ENCODE measurements at places on chromosomes 16 and 17. TPM values are rescaled to one million over a fixed set of nuclear protein-coding genes. Genes with fewer than 3 reads are reported as not detected.
A peak's percentile ranks its signal among the peaks of the same experiment; 100 is the strongest.

Gene FOXC2
- 0.41 TPM for total RNA-seq

Gene RHBDF1
- 79.5 TPM for total RNA-seq

Gene TBC1D3
- not detected for total RNA-seq

Gene MC1R
- total RNA-seq = 5.6 TPM

Gene HSBP1
- total RNA-seq = 17.4 TPM

Gene GAS2L2
- total RNA-seq = not detected

Gene PRSS36
- total RNA-seq = 4.3 TPM

Gene PPL
- total RNA-seq = 64.3 TPM

Gene MTHFSD
- total RNA-seq = 23.7 TPM

Gene ACSF2
- 111 TPM for total RNA-seq

Gene CCL1
- total RNA-seq = not detected

Gene ADAM11
- total RNA-seq = 0.64 TPM

Gene ABAT
- 74.7 TPM for total RNA-seq

Gene EPN3
- total RNA-seq = 108 TPM

GRCh38 chr16:54568906-54569807 is 282.6 kb upstream of the IRX3 start:
- DNase-seq = no peak

DNA sequence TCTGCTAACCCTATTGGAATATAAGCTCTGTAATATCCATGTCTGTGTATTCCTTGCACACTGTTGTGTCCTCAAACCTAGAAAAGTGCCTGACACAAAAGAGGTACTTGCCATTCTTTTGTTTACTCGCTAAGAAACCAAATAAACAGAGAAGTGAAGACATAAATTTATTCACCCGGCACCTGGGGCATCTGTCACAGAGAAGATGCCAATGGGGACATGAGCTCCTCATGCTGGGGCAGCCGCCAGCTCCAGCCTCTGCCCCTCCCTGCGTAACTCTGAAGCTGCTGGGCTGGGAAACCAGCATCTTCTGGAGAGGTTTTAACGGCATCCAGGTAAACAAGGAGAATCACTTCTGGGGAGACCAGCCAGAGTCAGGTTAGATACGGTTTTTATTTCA is 15.1 kb upstream of the CDRT4 start:
- DNase-seq = no peak

GRCh38 chr17:62657145-62657665 is 29.7 kb downstream of the MRC2 start:
- no peak for DNase-seq

DNA sequence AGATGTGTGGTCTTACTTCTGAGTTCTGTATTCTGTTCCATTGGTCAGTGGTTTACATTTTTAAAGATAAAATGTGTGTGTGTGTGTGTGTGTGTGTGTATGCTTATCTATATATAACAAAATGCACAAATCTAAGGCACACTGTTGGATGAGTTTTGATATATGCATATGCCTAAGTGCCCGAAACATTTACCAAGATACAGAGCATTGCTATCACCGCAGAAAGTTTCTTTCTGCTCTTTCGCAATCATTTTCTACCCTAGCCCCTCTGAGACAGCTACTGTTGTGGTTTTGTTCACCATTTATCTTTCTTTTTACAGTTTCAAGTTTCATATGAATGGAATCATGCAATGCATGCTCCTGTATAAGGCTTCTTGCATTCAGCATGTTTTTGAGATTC is 97.0 kb downstream of the MRTFB start:
- DNase-seq = no peak

DNA sequence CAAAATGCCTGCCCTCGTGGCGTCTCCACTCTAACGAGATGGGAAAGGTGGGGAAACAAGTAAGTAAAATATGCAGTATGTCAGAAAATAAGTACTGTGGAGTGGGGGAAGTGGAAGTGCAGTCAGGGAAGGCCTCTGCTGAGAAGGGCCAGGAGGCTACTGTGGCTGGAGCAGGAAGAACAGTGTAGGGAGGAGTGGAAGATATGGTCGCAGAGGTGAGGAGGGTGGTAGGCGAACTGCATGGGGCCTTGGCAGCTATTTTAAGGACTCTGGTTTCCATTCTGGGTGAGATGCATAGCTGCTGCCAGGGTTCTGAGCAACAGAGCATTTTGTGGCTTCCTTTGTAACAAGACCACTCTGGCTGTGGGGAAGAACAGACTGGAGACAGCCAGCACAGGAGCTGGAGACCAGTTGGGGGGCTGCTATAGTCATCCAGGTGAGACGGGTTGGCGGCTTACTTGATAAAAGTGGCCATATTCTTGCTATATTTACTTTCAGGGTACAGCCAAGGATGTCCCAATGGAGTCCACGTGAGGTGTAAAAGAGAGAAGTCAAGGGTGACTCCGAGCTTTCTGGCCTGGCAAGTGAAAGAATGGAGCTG is 42.6 kb downstream of the CYTH1 start:
- DNase-seq = no peak

- DNase-seq = no peak
Observed at GRCh38 chr16:26567356-26567755, 499.4 kb upstream of the C16orf82 start.

- no peak for DNase-seq
Observed at GRCh38 chr17:82449131-82449882, 1.2 kb downstream of the CYBC1 start.

GRCh38 chr17:7557775-7558543 is 591 bp upstream of the TNFSF13 start:
- DNase-seq = peak; percentile 94

GRCh38 chr17:49928837-49929475 is 40.0 kb upstream of the DLX4 start:
- DNase-seq = no peak

DNA sequence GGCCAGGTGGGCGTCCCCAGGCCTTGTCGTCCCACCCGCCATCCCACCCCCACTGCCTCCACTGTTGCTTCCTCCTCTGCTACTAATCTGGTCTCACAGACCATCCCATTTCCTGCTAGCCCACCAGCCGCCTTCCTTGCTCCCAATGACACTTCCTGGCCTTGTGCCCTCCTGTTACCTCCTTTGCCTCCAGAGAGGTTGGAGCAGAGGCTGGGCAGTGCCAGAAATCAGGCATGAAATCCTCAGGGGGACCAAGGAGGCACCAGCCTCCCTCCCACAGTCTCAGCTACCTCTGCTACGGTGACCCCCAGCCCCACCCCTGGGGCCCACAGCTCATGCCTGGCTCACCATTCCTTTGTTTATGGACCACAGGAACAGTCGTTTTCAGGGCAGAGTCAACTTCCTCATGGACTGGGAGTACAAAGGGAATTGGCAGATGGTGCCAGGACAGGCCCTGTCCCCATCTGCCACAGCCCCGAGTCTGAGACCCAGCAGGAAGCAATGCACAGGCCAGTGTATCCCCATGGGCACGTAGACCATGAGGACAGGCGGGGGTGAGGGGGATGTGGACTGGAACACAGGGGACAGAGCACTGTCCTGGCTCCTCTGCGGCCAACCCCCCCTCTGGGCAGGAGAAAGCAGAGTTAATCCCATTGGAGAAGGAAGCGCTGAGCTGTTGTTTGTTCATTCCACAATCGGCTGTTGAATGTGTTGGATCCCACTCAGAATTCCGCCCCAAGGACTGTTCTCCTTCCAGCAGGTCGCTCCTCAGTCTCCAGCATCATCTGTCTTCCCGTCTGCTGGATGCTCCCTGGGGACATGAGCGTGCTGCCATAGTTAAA is 2.2 kb upstream of the CDH5 start:
- DNase-seq = peak; percentile 25

- no peak for DNase-seq
Observed at GRCh38 chr16:85401370-85401916, 211.7 kb upstream of the GSE1 start.

GRCh38 chr17:30805944-30806456 is 18.5 kb downstream of the CRLF3 start:
- DNase-seq = no peak

DNA sequence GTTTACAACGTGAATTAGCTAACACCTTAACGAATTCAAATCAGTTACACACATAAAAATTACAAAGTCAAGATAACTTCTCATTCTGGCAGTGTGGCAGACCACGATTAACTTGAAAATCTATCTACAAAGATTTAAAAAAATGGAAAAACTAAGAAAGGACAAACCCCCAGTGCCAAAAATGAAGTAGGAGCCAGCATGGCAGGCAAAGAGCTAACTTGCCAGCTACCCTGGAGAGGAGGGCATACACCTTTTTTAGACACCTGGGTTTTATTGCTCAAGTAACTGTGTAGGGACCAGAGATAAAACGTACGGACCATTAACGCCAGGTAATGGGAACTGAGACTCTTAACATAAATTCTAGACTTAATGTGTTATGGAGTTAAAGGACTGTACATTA is 2.5 kb downstream of the TAF15 start:
- no peak for DNase-seq

DNA sequence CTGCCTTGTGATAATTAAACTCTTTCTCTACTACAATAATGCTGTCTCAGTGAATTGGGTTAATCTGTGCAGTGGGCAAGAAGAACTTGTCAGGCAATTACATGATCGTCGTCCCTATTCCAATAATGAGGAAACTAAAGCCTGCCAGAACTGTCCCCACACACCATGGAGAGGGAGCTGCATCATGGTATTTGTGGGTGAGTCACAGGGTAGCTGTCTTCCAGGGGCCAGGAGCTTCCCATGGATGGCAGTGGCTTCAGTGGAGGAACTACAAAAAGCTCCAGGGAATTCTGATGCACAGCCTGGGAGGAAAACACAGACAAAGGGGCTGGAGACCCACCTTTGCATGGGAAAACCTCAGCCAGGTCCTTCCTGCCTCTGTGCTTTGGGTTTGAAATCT is 83.3 kb upstream of the C16orf82 start:
- DNase-seq = no peak

DNA sequence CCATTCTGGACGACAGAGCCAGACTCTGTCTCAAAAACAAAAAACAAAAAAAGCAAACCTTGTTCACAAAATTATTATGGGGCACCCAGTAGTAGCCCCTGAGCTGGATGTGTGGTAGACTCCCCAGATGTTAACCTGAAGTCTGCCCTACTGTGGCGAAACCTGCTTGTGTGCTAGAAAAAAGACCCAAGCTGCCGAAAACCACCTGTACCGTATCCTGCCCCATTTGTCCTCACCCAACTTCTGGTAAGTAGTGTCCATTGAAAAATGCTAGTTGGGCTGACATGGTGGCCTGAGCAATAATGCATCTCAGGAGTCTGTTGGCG is 9.1 kb downstream of the RMI2 start:
- DNase-seq = no peak

GRCh38 chr16:77674888-77675287 is 47.4 kb upstream of the NUDT7 start:
- no peak for DNase-seq

DNA sequence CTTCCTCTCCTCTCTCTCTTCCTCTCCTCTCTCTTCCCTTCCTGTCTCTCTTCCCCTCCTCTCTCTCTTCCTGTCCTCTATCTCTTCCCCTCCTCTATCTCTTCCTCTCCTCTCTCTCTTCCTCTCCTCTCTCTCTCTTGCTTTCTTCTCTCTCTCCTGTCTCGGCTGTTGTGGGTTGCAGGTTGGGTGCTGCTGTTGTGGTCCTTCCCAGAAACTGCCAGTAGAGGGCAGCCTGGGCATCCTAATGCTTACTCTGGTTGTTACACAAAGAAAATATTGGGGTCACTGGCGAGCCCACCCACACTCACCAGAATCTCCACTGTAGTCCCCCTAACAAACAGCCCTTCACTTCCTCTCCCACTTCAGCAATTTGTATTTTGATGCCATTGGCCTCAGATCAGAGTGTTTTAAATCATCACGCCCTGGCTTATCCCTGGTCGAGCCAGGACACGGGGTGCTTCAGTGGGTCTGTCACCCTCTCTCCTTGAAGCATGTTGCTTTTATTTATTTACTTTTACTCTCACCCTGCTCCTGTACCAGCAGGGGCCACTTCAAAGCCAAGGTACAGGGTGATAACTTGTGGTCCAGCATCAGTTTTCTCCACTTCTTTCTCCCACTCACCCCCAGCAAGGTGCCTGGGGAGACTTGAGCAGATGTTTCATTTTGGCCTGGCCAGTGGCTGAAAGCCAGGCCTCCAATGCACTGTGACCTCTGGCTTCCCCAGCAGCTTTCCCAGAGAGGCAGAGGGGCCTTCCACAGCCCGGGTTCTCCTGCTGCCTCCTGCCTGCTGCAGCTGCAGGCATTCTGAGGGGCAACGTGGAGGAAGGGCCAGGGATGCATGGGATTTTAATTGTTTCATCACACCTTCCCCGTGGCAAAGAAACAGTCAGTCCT is 4.7 kb upstream of the MMP15 start:
- DNase-seq = peak; percentile 62

DNA sequence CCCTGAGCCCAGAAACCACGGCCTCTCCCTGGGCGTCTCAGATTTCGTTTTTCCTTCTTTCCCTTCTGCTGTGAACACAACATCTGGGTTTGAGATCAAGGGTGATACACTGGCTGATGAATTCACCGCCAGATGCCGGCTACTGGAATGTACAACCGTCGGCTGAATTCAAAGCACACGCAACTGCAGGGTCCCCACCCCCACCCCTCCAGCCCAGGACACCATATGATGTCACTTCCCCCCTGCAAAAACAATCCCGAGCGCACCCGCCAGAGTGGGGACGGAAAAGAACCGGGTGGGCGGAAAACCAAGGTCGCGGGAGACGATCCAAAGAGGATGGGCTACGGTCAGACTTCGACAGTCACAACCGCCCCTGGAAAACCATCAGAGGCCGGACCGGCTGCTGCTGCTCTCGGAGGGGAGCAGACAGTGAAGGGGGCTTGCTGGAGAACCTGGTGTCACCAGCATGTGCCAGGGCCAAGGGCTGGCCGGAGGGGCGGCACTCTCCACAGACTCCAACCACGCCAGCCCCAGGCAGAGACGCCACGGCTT is 23.3 kb downstream of the CEP295NL start:
- no peak for DNase-seq

- DNase-seq = peak; percentile 62
Observed at GRCh38 chr17:50037321-50038107, 18.4 kb upstream of the ITGA3 start.

DNA sequence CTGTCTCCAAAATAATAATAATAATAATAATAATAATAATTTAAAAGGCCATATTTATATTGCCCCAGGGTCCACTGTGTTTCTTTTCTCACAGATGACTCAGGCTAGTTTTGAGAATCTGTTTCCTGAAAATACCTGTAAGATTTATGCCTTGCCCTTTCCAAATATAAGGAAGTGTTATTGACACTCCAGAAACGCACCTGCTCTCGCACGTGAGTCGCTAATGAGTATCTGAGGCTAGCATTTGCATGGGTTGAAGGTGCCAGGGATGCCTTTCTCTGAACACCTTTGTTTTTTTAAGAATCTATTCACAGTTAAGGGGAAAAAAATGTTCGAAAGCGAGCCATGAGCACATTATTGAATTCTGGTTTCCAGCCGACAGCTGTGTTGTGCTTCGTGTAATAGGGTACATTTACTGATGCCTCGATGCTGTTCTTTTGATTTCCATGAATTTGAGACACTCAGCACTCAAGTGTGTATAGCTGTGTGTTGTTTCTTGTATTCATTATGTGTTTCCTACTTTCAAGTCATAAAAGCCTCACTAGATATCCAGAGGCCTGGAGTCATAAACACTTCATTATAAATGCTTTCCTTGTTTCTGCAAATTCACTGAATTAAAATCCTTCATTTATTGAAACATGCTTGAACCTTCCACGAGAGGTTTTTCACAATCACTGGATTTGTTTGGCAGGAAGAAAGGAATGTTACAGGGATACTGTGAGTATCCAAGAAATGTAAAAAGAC is 45.0 kb upstream of the NOL11 start:
- no peak for DNase-seq

Data from prostate gland (tissue), 2 donors.